ENCODE measurements at places on chromosomes 16 and 17.

DNA sequence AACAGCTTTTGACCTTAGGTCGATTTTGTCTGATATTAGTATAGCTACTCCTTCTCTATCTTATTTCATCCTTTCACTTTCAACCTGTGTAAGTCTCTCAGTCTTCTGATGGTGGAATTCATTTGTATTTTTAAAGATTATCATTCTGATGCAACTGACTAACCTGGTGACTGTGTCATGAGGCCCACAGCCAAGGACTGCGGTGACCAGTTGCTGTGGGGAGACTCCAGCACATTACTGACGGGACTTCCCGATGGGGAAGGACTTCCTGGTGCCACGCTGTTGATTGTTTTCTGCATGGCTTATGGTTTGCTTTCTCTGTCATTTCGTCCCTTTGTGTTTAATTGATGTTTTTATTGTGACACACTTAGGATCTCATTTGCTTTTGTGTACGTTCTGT is 34.2 kb downstream of the RMI2 start:
- DNase-seq: no peak

DNA sequence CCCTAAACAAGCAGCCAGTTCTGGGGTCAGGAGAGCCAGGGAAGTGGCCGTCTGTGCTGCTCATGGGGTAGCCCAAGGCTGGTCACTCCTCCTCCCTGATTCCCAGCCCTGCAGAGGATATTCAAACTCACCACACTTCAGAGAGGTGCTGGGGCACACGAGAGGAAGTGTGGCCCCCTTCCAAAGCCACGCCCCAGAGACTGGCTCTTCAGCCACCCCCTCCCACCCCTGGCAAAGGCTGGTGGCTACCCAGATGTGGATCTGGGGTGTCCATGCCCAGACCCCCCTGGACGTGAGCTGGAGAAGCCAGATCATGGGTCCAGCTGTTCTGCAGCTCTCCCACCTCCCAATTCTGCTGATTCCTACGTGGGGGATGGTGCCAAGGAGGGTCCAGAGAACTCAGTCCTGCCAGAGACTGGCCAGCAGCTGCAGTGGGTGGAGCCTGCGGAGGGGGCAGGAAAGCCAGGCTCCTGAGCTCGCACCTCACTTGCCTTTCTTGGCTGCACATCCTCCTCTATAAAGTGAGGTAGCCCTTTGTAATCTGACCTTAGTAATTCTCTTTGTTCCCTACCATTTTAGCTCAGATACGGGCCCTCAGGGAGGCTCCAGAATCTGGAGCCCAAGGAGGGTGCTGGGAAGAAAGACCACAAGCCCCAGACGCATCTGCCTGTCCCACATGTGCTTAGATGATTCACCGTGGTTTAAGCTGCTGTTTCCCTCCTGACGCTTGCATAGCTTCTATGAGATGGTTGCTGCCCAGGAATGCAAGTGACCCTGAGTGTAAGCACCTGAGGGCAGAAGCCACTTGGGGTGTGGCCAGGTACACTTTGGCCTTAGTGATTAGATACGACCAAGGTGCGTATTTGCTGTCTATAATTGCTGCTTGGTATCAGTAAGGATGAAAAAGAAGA is 15.3 kb downstream of the SDK2 start:
- peak; percentile 24 for DNase-seq

GRCh38 chr17:79835470-79835899 is 3.8 kb downstream of the CBX4 start:
- no peak for DNase-seq

DNA sequence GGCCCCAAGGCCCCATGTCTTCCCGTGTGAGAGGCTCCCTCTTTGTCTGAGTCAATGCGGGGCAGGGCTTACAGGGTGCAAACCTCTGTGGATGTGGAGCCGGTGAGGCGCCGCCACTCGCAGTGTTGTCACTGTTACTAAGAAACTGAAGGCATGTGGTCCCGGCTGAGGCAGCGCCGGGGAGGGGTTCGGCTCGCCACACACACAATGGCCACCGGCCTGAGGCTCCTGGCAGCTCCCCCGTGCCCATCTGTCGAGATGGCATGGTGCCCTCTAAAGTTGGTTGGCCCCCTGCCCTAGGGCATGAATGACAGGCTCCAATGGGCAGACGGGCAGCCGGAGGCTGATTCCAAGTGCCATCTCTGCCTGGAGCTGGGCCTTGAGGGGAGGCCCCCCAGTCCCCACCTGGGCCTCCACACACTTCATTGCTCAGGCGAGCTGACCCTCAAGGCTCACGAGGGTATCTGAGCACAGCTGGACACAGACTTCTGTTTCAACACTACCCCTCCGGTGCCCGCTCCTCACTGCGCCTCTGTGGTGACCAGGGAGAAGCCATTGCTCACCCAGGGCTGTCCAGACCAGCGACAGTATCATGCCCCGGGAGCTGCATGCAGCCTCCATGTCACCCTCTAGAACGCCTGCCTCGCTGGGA is 137.2 kb downstream of the C16orf78 start:
- DNase-seq: no peak

DNA sequence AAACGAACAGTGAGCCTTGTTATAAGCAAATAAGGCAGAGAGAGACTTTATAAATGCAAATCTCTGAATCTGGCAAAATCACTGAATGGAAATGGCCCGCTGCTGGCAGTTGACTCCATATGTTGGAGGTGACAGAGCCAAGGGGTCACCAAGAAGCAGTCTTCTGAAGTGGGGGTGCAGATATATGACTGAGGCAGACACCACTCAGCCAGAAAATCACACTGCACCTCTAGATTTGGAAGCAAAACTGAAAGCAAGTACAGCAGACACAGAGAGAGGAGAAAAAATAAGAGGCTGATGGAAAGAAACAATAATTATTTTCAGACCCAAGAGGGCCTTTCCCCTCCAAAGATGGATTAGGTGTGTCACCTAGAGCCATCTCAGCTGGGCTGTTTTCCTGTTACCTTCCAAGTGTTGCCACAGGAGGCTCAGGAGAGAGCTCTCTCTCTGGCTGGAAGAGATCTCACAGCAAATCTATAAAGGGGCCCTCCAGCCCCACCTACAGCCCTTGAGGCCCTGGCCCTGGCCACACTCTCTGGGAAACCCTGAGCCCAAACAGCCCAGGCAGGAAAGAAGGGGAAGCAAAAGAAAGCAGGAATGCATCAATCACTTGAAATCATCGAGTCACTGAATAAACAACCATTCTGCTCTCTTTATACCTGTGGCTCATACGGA is 585.1 kb upstream of the PSMD7 start:
- DNase-seq: no peak

- DNase-seq: no peak
These were observed 174.2 kb upstream of the FAM20A start for GRCh38 chr17:68775318-68775717.

DNA sequence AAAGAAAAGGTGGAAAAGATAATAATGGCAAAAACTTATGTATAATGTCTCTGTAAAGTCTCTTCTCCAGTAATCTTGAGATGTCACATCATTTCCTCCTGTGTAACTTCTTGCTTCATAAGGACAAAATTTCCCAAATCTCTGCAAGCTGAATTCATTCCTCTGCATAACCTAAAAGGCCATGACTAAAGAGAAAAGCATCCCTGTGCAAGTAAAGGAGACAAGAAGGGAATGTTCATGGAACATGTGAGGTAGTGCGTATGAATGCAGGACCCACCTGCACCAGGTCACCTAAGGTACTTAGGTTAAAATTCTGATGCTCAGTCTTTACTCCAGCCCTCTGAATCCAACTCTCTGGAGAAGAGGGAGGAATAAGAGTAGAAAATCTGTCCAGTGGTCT is 46.9 kb upstream of the NLK start:
- no peak for DNase-seq

GRCh38 chr17:11944587-11944986 is 52.7 kb downstream of the ZNF18 start:
- DNase-seq: no peak

DNA sequence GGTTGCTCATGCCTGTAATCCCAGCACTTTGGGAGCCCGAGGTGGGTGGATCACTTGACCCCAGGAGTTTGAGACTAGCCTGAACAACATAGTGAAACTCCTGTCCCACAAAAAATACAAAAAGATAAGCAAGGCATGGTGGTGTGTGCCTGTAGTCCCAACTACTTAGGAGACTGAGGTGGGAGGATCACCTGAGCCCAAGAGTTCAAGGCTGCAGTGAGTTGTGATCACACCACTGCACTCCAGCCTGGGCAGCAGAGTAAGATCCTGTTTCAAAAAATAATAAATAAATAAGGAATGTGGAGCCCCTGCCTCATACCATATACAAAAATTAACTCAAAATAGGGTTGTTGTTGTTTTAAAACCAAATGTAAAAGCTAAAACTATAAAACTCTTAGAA is 26.2 kb upstream of the CORO1A start:
- no peak for DNase-seq

DNA sequence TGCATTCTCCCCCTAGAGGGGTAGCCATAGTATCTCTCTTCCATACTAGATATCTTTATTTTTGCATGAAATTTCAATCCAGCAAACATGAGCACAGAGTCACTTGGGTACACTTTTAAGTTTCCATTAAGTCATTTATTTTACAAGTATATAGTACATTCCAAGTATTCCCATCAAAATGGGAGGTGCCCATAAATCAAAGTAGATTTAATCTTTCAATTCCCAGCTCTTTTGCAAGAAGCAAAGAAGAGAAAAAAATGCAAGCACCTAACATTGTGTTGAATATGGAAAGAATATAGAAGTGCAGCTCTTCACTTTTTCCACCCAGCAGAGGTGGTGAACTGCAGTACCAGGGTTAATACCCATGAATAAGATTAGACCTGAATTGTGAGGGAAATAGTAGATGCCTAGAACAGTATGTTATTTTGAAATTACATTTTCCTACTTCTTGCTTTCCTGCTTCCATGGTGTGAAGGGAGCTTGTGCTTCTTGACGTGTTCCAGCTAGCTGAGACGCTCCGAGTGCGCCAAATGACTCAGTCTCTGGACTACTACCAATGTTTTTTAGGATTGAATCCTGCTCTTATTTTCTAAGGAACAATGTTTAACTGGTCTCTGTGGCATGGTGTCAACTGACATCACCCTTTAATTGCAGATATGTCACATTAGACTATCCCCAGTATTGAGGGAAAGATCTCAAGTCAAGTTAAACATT is 151.1 kb upstream of the MAF start:
- no peak for DNase-seq

GRCh38 chr16:28304214-28304613 is 11.9 kb downstream of the SBK1 start:
- no peak for DNase-seq

DNA sequence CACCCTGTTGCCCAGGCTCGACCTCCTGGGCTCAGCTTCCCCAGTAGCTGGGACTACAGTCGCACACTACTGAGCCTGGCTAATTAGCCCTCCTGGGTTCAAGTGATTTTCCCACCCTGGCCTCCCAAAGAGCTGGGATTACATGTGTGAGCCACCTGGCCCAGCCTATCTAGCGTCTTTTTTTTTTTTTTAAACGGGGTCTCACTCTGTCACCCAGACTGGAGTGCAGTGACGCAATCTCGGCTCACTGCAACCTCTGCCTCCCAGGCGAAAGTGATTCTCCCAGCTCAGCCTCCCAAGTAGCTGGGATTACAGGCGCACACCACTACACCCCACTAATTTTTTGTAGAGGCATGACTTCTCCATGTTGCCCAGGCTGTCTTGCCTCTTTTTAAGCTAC is 33.3 kb downstream of the GLG1 start:
- DNase-seq: no peak

GRCh38 chr16:19705843-19706242 is 12.2 kb downstream of the KNOP1 start:
- DNase-seq: no peak

DNA sequence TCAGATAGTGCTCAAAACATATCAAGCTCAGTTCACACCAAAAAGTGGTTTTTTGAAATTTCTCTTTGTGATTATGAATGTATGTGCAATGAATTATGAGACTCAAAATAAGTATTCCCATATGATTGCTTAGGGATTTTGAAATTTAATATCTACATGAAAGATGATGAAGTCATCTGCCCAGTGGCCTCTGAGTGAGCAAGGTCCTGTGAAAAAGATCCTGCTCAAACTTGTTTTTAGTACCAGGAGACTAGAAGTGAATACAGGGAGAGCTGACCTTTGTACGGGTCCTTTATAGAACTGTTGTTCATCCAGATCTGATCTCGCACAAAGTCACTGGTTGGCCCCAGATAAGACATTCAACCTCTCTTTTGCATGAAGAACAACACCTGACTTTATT is 151.9 kb upstream of the MAF start:
- DNase-seq: no peak

- no peak for DNase-seq
These were observed 49.3 kb upstream of the USP7 start for GRCh38 chr16:9012848-9013507.

DNA sequence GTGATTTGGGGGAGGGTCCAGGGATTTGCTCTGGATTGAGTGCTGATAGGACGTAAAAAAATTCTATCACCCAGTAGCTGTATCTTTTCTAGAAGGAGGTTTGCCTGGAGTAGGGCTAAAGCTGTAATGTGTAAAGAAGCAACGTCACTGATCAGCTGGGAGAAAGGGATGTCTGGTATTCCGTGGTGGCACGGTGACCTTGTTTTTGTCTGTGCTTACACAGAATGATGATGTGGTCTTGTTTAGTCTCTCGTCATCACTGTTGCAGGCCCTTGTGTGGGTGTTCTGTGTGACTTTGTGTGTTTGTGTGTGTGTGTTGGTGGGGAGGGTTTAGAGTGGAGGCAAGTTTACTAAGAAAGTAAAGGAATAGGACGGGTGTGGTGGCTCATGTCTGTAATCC is 22.5 kb upstream of the ARHGAP17 start:
- no peak for DNase-seq

- no peak for DNase-seq
These were observed 74.1 kb downstream of the MYH11 start for GRCh38 chr16:15782573-15783365.

GRCh38 chr17:40548982-40549685 is 16.1 kb downstream of the CCR7 start:
- DNase-seq: no peak

GRCh38 chr17:75500419-75501216 is 14.7 kb downstream of the CASKIN2 start:
- no peak for DNase-seq

- no peak for DNase-seq
These were observed 58.7 kb downstream of the TANC2 start for GRCh38 chr17:63024716-63025115.

DNA sequence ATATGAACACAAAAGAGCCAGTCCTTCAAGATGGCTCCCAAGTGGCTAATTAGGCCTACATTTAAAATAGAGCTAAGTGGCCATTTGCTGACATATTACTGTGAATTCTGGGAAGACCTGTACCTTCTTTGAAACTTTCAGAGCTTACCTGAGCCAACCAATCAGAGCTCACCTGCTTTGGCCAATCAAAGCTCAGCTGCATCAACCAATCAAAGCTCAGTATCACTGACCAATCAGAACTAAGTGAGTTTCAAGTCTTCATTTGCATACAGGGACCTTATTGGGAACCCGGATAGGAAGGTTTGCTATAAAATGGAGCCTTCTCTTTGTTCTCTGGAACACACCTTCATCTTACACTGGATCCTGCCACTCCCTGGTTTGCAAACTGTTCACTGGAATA is 63.7 kb downstream of the FOXL1 start:
- no peak for DNase-seq
